ENCODE measurements at places on chromosomes 11 and 22. TPM values are rescaled to one million over a fixed set of nuclear protein-coding genes. Genes with fewer than 3 reads are reported as not detected.

The MPPED2 gene
- total RNA-seq = 3.4 TPM

The PATE4 gene
- not detected for total RNA-seq

DNA sequence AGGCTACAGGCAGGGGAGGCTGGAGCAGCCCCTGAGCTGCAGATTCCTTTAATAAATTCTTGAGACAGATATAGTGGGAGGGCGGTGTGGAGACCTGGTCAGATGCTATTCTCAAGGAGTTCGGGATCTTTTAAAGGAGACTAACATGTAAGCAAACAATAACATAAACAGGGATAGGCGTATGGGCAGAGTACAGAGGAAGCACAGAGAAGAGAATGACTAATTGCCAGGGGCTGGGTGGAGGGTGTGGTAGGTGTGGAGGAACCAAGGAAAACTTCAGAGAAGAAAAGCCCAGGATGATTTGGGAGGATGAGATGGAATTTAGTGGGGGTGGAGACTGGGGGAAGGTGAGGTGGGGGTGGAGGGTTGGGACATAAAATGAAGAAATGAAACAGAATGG lies 9.7 kb upstream of the HEPHL1 start:
- H3K27ac ChIP-seq = no peak overlapping the region
- no peak overlapping the region for H3K4me3 ChIP-seq
- no peaks in the 10 kb centered on the region for H3K36me3 ChIP-seq
- DNase-seq = no peak
- no peaks in the 10 kb centered on the region for H3K4me1 ChIP-seq
- peaks cover 4% of the 10 kb centered on the region for H3K27me3 ChIP-seq

GRCh38 chr22:22769434-22770279 lies 118.0 kb upstream of the IGLL5 start:
- DNase-seq = no peak
- H3K27me3 ChIP-seq = peaks cover 5% of the 10 kb centered on the region
- no peaks in the 10 kb centered on the region for H3K36me3 ChIP-seq
- no peak overlapping the region for H3K4me3 ChIP-seq

DNA sequence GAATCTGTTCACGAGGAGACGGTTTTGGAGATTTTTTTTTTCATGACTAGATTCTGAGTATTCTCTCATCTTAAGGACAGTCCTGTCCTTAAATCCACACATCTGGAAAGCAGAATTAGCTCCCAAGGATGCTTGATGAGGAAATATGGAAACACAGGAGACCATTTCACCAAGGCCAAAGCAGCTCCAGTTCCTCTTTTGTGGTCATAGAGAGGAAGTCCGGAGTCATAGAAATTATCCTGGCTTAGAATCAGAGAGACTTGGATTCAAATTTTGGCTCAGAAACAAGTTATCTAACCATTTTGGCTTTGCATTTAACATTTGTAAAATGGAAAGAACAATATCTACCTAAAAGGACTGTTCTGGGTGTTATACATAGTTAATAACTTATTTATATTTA lies 7.3 kb upstream of the TEAD1 start:
- no peak overlapping the region for H3K27ac ChIP-seq
- no peak overlapping the region for H3K4me3 ChIP-seq
- no peaks in the 10 kb centered on the region for H3K27me3 ChIP-seq
- DNase-seq = no peak
- no peaks in the 10 kb centered on the region for H3K4me1 ChIP-seq

GRCh38 chr11:134048028-134048427 lies 20.8 kb upstream of the JAM3 start:
- peaks cover 13% of the 10 kb centered on the region for H3K4me1 ChIP-seq
- no peak for DNase-seq
- H3K4me3 ChIP-seq = no peak overlapping the region
- no peaks in the 10 kb centered on the region for H3K27me3 ChIP-seq
- H3K27ac ChIP-seq = no peak overlapping the region

DNA sequence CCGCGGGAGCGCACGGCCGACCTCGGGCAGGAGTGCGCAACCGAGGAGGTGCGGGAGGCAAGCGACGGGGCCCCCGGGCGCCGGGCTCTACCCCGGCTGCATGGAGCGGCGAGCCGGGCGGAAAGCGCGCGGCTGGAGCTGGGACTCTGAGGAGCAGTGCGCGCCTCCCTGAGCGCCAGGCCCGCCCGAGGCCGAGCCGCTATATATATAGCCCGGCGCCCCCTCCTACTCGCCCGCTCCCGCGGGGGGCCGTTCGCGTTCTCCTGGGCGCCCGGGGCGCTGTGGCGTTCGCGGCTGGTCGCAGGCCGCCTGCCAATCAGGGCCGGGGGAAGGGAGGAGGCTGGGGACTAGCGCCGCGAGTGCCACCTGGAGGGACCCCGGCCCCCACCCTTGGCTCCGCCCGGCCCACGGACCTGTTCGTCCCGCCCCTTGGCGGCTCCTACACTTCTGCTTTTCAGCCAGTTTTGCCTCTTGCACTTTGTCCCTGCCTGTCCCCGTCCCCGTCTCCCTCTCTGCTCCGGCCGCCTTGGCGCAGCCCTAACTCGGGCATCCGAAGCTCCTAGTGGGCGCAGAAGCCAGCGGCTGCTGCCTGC lies at the start of gene FGF4:
Gene FGF4, minus strand, starts transcription at position 179 of the 593 bp plus-strand sequence. CDS start 257 bp downstream, outside the sequence.
- H3K4me3 ChIP-seq = no peak within 1 kb of the TSS
- H3K27ac ChIP-seq = no peak within 1 kb of the TSS
- H3K36me3 ChIP-seq = no peaks in the 10 kb centered on the region
- H3K4me1 ChIP-seq = no peaks in the 10 kb centered on the region
- DNase-seq = no peak

DNA sequence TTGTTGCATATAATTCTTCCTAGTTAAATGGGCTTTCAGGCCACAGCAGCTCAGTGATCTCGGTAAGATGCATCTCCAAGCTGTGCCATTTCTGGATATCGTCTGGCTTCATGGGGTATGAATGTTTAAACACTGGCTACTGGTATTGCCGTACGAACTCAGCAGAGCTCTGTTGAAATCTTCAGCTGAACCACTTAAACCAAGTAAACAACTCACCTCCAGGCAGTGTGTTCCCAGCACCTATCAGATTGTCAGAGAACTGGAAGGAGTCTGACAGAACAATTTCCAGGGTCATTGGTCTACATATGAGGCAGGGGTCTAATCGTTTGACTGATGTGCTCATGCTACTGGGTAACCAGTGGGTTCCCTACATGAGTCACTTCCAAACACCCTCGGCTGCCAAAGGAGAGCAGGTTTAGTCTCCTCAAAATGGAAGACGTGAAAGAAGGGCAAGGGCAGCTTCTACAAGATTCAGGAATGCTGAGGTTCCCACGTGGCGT lies 93.2 kb upstream of the BMAL1 start:
- no peak for DNase-seq
- H3K36me3 ChIP-seq = no peaks in the 10 kb centered on the region
- H3K27ac ChIP-seq = no peak overlapping the region
- no peak overlapping the region for H3K4me3 ChIP-seq
- no peaks in the 10 kb centered on the region for H3K4me1 ChIP-seq

Measured in A673 (cell line).